ACHN (cell line): ENCODE measurements at places on chromosomes 7 and 10.

- no peak for DNase-seq
Measured at GRCh38 chr7:134804854-134805253, 25.4 kb downstream of the CALD1 start.

DNA sequence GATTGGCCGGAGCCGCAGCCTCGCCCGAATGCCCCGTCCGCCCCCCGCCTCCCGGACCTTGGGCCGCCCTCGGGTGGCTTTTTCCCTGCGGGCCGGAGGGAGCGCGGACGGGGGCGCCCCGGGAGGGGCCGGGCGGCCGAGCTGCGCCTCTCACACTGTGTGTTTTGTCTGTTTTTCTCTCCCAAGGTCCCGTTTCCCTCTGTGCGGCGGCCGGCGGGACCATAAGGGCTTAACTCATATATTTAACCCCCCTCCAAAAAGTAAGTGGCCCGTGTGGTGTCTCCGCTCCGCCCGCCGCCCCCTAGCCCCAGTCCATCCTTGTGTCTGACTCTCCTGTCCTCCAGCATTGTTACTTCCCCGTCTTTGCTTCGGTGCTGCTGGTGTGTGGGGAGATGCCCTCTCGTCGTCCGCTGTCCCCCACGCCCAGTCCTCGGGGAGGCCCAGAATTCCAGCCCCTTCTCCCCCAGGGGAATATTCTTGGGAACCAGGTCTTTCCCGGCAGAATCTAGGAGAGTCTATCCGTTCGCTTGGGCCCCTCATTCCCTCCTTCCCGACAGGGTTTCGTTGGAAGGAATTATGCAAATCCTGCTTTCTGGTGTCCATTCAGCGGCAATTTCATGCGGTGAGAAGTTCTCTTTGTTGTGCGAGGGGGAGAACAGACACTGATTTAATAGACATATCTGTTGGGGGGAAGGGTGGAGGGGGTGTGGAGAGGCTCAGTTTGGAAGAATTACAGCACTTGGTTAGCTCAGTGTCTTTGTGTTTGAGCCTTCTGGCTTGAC lies 1.3 kb downstream of the LCOR start:
- DNase-seq = peak; percentile 40

DNA sequence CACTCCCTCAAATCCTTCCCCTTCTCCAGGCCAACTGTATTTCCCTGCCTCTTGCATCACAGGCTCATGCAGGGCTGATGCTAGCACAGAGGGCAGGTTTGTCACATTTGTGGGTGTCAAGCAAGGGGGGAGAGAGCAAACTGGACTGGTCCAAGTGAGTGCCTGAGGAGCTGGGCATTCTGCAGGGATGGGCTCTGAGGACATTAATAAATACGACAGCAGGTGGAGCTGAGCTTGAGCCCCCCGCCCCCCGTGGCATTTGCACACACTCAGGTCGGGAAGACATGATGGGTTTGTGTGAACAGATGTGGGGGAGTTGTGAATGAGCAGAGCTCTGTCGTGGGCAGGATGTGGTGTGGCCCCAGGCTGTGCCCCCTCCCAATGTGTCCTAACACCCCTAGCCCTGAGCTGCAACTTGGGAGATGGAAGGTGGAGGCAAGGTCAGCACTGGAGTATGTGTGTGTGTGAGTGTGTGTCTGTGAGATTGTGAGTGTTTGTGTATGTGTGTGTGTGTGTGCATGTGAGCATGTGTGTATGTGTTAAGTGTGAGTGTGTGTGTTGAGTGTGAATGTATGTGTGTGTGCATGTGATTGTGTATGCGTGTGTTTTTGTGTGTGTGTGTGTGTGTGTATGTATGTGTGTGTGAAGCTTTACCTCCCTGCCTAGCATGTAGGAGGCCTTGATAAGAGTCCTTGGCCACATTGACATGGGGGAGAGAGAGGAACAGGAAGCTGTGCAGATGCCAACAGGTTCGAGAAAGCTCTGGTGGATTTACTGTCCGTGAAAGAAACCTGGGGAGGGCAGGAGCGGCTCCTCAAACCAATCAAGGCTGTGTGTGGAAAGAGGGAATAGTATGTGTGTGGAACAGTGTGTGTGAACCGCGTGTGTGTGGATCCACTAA lies 9.1 kb downstream of the RASSF4 start:
- no peak for DNase-seq

GRCh38 chr10:109430799-109431198 lies 492.5 kb downstream of the XPNPEP1 start:
- no peak for DNase-seq

- no peak for DNase-seq
Measured at GRCh38 chr10:127971963-127972615, 65.2 kb downstream of the PTPRE start.

GRCh38 chr10:75024971-75025523 lies 86.4 kb upstream of the SAMD8 start:
- DNase-seq = no peak

- DNase-seq = no peak
Measured at GRCh38 chr10:60978287-60979115, 34.5 kb upstream of the RHOBTB1 start.

DNA sequence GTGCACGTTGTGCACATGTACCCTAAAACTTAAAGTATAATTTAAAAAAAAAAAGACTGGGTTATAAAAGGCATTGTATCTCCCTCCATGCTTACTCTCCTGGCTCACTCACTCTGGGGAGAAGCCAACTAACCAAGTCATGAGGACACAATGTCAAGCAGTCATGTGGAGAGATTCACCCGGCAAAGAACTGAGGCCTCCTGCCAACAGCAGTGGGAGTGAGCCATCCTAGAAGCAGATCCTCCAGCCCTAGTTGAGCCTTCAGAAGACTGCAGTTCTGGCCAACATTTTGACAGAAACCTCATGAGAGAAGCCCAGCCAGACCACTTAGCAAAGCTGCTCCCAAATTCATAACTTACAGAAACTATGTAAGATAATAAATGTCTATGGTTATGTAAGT lies 521.7 kb upstream of the FZD8 start:
- DNase-seq = no peak
